H4 (cell line): ENCODE measurements at places on chromosomes 3 and 15.

DNA sequence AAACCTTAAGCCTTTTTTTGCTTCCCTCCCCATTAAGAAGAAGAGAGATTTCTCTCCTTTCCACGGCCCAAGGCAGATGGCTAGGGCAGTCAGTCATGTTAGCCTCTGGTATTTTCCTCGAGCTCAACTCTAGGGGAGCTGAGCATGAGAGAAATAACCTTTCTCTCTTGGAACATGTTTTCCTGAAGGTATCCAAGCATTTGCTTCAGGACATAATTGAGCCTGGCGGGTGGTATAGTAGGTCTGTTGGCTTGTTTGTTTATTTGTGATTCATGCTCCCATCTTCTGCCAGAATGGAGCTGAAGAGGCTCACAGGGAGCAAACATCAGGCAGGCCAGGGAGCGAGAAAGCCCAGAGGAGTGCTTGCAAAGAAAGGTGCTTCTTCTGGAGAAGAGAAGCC, 102.5 kb downstream of the MESD start:
- DNase-seq, result no peak

GRCh38 chr15:33612721-33613304, 302.0 kb downstream of the RYR3 start:
- DNase-seq, result no peak

GRCh38 chr3:69944931-69945493, 54.5 kb upstream of the SAMMSON start:
- DNase-seq, result no peak

GRCh38 chr15:52481915-52482314, 46.8 kb downstream of the MYO5A start:
- peak; percentile 36 for DNase-seq

GRCh38 chr15:86772369-86773059, 692.8 kb downstream of the AGBL1 start:
- peak; percentile 8 for DNase-seq

- no peak for DNase-seq
Measured at GRCh38 chr3:126968391-126969390, 14.2 kb upstream of the PLXNA1 start.

DNA sequence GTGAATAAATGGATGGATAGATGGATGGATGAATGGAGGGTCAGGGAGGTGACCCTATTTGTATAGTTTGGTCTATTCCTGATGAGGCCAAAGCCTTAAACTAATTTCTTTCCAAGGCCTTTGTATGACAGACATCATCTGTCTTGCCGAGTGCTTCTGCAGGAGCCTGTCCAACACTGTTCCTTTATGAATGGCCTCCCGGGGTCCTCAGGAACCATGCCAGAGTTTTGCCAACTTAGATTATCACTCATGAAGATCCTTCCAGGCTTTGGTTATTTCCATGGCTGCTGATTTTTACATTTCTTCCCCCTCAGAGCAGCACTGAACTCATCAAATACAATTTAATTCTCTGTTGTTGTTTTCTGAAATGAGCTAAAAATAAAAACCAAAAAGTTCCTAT, 133.0 kb upstream of the SOX2 start:
- no peak for DNase-seq

DNA sequence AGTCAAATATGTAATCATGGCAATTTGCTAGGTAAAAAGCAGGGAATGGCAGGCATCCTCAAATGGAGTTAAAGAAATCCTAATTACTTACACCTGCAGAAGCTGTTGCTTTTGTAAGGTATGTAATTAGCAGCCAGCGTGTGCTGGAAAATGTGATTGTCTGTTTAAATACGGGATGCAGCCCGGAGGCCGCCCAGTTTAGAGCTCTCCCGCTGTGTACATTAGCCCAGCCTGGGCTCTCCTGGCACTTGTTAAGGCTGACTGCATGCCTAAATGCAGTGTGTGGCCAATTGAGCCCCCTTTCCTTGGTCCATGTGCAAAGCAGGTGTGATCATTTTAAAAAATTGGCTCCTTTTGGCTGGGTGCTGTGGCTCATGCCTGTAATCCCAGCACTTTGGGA, 9.0 kb downstream of the DPH3 start:
- DNase-seq, result no peak

GRCh38 chr3:183253528-183254486, 754 bp downstream of the B3GNT5 start:
- DNase-seq, result no peak

DNA sequence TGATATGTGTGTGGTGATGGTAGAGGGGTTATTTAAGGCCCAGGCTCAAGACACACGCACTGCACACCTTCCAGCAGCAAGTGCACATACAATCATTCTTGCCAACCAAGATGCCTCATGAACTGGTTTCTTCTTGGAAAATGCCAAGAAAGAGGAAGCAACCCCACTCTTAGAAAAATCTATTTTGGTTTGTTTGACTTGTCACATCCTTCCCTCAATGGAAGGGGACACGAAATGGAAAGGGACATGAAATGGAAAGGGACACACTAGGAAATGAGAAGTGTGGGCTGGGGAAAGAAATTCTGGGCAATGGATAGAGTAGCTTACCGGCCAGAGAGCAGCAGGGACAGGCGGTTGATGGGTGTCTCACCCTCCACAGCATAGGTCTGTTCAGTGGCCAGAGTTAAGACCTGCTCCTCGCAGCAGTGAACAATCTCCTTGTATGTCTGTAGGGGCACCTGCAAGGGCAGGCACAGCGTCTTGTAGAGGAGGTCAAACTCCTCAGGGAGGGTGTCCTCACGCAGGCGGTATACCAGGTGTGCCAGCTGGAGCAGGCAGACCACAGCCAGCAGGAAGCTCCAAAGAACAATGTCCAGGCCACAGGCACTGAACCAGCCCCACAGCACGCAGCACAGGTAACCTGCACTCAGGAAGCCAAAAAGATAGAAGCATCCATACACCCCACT, 640 bp downstream of the POPDC2 start:
- no peak for DNase-seq

- DNase-seq, result no peak
Measured at GRCh38 chr15:70610541-70610940, 152.8 kb downstream of the UACA start.

DNA sequence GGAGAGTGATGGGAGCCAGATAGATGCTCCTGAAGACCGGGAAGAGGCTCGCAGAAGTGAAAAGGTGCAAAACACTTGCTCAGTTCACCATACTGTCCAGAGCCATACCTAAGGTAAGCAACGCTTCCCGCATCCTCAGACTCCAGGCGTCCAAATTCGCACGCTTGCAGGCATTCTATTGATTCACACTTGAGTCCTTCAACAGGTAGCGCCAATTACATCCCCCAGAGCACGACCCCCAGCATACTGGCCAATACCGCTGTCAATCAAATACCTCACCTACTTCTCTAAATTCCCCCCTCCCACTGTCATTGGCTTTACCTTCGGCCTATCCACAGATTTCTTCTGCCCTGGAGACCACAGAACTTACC, 361 bp upstream of the STXBP5L start:
- no peak for DNase-seq

DNA sequence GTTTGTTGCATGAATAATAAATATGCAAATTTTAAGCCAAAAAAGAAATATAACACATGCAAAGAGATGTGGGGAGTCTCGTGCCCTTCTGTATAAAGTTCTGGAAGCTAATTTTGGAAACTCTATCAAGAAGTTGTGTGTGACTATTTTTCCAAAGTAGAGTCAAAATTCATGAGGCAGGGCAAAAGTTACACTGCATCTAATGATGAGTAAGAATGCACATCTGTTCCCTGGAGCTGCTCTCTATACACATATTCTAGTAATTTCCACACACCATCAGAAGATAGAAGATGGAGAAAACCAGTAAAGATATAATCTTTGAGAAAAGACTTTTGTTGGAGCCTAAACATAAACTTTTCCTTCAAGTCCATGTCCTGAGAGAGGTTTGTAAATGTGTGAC, 199.6 kb downstream of the FHIT start:
- DNase-seq, result no peak

GRCh38 chr3:194865615-194866014, 179.9 kb downstream of the FAM43A start:
- no peak for DNase-seq

- DNase-seq, result no peak
Measured at GRCh38 chr3:160780245-160780644, 24.2 kb downstream of the PPM1L start.

DNA sequence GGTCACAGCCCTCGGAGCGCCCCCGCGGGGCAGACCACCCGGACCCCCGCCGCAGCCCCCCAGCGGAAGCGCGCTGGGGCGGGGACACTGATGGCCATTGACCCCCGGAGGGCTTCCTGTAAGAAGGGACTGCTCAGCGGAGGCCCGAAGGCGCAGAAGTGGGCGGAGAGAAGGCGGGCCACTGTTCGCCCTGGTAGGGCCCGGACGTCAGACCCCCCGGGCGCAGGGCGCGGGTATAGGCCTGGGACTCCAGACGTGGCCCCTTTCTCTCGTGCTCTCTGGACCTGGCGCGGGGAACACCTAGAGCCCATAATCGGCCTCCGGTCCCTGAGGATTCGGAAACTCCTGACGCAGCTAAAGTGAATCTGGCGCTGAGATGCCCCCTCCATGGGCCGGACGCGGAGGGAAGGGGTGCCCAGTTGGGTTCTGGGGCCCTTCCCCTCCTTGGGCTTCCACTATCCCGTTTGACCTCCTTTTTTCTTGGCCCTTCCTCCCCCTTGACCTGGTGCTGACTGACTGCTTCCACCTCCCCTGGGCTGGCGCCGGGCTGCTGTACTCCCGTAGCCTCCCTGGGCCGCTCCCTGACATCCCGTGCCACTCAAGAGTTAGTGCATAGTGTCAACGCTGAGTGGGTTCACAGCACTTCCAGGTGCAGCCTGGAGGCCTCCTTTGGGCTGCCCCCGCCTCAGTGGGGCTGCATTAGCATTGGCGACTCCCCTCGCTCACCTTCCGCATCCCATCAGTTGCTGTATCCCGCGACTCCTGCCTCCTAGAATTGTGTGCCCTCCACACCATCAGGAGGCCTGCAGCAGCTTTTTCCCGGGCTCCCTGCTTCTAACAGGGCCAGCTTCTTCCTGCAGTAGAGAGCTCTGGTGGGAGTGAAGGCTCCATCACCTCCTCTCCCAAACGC, 694 bp downstream of the ABTB1 start:
- no peak for DNase-seq

- DNase-seq, result no peak
Measured at GRCh38 chr3:186520957-186521842, 23.0 kb downstream of the CRYGS start.

- DNase-seq, result no peak
Measured at GRCh38 chr3:119527714-119528113, 29.4 kb downstream of the TIMMDC1 start.

DNA sequence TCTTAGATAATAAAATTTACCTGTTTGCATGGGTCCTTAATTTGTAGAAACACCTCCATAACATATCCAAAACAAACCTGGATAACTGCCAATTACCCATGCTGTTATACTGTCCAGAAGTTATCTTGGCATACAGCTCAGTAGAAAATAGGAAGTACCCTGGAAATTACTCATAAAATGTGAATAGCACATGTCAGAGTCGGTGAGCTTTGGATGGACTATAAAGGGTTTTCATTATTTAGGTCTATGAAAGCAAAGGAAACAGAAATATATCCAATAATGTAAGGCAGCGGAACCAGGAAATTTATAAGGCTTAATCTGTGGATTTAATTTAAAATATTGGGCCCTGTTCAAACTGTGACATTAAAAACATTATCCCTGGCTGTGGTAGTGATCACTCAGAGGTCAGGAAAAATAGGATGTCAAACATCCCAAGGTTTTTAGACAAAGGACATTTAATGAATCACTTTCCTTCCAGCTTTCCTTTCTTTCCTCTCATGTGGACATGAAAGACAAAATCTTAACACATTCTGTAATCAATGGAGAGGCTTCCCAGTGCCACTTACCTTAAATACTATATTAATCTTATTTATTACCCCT, 459.0 kb upstream of the DPH6 start:
- DNase-seq, result no peak
